ENCODE measurements at places on chromosomes 11 and 22.

DNA sequence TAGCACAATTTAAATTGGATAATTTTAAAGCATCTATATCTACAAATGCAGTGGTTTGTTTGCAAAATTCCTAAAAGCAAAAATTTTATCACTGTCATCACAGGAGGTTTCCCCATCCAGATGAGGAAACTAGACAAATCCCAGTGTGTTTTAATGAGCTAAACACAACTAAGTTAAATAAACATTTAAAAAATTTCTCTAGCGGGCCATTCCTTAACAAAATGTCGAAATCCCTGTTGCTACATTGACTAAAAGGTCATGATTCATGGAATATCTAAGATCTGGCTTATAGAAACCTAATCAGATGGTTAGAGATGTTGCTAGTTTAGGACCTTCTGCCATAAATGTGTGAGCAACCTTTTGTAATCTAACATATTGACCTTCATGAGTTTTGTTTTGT is 107.3 kb upstream of the BDNF start:
- DNase-seq = no peak

DNA sequence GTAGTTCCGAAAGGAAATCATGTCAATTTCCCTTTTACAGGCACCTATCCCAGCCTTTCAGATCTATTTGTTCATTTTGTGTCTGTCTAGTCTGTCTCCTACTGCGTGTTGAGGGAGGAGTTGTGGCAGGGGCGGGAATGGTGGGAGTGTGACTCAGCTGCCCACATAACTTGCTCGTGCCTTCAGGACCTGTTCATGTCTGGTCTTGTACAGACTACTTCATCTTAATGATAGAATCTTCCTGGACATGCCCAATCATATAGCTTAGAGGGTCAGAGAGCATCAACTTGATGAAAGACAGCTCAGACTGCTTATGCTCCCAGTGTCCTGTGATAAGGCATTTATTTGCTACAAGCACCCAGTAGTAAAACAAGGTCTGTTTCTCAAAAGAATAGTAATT is 61.0 kb upstream of the BIRC3 start:
- no peak for DNase-seq

- no peak for DNase-seq
These were observed 15.7 kb downstream of the NUP50 start for GRCh38 chr22:45179276-45180049.

DNA sequence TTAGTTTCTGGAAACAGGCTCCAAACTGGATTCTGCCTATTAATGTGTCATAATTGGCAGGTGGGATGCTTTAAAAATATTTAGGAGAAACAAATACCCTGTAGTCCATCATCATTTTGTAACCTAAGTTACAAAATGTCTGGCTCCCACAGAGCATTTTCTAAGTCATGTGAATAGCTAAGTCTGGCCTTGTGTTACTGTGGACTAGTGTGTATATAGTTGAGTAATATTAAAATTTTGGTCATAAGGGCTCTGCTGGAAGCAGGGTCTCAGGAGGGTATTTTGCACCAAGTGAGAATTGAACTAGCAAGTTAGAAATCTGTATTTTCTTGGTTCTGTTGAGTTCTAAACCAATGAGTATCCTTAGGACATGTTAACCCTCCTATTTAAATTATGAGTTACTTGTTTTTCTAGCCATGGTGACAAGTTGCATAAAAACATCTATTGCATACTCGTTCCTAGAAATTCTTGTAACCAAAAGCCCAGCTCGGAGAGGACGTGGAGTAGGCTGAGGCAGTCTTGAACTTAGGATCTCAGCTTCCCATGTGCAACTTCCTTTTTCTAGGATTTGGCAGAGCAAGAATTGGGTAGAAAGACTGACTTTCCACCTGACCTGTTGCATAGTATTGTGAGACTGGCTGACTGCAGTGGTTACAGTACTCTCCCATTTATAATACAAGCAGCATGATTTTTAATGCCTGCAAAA is 5.4 kb downstream of the PTPMT1 start:
- no peak for DNase-seq

DNA sequence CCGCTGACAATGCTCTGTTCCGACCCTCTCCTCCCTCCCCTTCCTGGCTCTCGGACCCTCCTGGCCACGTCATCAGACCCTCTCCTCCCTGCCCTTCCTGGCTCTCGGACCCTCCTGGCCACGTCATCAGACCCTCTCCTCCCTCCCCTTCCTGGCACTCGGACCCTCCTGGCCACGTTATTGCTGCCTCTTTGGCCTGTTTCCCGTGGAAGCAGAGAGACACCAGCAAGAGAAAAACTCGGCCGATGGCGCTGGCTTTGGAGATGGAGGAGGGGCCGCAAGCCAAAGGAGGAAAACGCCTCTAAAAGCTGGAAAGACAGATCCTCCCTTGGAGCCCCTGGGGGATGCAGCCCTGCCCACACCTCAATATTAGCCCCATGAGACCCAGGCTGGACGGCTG is 463.3 kb downstream of the BRD1 start:
- DNase-seq = no peak

DNA sequence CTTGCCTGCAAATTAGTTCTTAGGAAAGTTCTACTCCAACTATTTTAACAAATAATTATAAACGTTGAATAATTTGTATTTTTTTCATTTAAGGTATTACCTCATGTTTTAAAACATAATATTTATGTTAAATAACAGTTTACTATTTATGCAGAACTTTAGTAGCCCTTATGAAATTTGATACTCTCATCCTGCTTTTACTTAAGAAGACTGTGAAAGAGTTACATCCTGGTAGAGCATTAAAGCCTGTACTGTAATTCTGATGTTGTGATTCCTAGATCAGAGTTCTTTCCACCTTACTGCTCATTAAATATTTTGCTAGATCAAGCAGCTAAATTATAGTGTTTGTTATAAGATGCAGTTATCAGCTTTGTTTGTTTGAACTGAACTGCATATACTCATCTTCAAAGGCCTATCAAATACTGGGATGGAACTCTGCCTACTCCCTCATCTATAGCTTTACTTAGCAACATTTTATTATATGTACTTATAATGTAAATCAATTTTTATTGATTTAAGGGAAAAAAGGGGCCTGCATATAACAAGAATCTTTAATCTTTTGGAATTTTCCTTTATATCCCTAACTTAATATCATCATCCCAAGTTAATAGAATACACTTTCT is 304.2 kb downstream of the DYNC2H1 start:
- no peak for DNase-seq

GRCh38 chr11:131471976-131472375 is 101.6 kb downstream of the NTM start:
- no peak for DNase-seq

DNA sequence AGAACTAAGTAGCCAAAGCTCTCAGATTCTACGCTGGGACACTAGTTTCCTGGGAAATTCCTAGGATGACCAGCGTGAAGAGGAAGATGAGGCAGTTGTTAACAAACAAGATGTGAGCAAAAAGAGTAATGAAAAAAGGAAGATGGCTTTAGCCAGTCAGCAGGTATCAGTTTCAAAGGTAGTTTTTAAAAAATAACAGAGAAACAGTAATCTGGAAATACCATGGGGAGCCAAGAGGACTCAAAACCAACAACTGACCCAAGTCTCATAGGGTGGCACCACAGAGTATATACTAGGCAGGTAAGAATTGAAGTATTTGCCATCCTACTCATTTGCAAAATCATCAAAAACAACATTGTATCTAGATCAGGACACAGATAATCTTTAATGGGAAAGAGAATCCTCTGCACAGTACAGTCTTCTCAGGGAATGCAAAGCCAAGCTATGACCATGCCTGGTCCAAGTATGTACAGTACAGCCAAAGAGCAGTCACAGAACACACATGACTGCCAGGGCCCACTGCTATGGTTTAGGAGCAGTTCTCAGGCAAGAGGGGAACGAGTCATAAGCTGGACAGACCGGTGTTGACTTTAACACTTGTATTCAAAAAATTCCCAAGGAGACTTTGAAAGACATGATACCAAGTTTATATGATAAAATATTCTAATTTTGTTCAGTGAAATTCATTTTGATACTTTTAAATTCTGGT is 20.6 kb downstream of the MSANTD4 start:
- no peak for DNase-seq

GRCh38 chr11:114399490-114400215 is 658 bp downstream of the C11orf71 start:
- no peak for DNase-seq

GRCh38 chr22:16774911-16775500 is 50.2 kb downstream of the XKR3 start:
- DNase-seq = no peak

DNA sequence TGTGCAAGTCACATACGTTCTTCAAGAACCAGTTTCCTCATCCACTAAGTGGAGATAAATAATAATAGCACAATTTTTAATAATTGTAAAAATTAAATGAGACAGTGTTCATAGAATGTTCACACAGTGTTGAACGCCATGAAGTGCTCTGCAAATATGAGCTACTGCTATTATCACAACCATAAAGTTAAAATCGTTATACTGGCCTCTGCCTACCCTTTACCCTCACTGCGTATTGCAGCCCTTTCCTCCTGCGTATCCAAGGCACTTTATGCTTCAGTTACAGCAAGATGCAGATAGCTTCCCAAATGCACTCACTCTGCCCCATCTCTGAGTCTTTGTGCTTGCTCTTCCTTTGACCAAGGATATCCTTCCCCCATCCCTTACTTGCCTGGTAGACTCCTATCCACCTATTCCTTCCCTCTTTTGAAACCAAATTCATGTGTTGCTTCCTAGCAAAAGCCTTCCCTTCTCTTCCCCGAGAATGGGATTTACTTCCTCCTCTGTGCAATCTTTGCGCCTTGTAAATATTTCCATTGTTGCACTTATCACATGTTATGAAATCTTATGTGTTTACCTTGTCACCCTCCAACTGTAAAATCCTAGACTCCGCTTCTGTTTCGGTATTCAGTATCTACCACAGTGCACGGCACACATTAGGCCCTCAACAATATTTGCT is 196.9 kb downstream of the ADAMTS15 start:
- no peak for DNase-seq

DNA sequence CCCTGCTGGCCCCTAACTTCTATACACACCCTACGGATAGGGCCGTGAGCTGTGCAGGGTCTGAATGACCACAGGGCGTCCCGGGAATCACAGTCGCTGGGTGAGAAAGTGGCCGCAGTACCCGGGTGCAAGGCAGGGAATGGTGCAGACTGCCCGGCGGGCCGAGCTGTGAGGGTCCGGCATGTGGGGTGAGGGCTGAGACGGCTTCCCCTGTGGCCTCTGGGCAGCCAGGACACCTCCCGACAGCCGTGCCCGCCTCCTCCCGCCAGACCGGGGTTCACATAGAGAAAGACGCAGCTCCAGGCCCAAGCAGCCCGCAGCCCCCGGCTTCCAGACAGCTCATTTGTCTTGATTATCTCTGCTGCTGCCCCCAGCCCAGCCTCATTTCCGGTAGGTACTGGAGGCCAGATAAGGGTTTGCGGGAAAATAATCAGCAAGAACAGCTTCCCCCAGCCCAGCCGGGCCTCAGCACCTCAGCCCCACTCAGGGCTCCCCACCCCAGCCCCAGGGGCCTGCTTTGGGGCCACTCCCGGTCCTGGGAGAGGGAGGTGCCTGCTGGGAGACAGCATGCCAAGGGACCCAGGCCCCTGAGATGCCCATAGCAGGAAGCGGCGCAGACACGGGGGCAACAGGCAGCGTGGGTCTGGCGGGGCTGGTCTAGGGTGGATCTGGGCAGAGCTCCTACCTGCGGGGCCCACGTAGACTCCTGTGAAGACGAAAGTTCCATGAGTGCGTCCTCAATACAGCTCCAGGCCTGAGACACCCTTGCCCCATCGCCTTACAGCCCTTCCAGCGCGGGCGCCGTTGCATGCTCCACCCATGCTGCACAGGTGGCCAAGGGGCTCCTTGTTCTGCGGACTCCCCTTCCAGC is 123.1 kb downstream of the BRD1 start:
- no peak for DNase-seq

GRCh38 chr22:35126993-35127392 is 61.0 kb downstream of the ISX start:
- no peak for DNase-seq

DNA sequence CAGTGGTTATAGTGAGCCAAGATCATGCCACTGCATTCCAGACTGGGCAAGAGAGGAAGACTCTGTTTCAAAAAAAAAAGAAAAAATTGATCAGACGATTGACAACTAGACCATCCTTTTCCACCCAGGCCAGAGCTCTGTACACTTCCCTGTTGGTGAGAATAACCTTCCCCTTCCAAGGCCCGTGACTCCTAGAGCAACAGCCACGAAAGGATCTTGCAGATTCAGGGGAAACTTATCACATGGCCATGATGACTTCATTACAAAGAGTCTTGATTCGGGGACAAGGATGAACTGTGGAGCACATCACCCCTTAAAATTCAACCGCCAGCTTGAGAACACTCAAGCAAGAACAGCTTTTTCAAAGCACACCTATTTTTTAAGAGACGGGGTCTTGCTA is 10.3 kb downstream of the CD5 start:
- no peak for DNase-seq

- DNase-seq = no peak
These were observed 26.0 kb downstream of the NEAT1 start for GRCh38 chr11:65448418-65449105.

GRCh38 chr11:2641623-2642022 is 58.2 kb downstream of the KCNQ1OT1 start:
- DNase-seq = no peak

GRCh38 chr11:76695771-76696170 is 25.2 kb upstream of the LRRC32 start:
- no peak for DNase-seq

Measured in NAMALWA (cell line).